Kidney epithelial cell (primary cell): ENCODE measurements at places on chromosomes 7 and 10.

DNA sequence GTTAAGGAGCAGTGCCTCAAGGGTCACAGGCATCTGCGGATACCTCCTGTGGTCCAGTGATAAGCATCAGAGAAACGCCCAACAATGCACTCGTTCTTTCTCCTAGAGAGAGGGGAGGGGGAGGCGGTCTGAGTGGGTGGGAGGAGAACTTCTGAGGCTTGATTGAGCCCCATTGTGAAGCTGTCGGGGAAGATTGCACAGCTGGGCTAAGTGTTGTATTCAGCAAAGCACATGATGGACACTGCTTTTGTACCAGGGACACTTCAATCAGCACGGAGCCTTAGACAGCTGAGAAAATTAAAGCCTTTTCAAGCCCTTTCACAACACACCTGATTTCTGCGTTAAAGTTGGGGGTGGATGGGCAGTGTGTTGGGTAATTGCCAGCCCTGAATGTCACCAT lies 230.3 kb upstream of the GHITM start:
- no peak for DNase-seq

- no peak for DNase-seq
Measured at GRCh38 chr7:35289376-35289775, 35.5 kb upstream of the TBX20 start.

DNA sequence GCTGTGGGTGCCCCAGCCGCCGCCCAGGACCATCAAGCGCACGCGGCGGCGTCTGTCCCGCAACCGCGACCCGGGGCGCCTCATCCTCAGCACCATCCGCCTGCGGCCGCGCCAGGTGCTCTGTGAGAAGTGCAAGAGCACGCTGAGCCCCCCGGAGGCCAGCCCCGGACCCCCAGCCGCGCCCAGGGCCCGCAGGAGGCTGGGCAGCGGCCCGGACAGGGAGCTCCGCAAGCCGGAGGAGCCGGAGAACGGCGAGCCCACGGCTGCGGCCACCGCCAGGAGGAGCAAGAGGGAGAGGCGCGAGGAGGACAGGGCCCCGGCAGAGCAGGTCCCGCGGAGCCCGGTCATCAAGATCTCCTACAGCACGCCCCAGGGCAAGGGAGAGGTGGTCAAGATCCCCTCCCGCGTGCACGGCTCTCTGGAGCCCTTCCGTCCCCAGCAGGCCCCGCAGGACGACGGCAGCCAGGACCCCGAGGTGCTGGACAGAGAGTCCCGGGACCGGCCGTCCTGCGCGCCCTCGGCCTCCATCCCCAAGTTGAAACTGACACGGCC lies 8.0 kb downstream of the PWWP2B start:
- no peak for DNase-seq

- DNase-seq = no peak
Measured at GRCh38 chr10:61899069-61899531, 2.4 kb upstream of the ARID5B start.

DNA sequence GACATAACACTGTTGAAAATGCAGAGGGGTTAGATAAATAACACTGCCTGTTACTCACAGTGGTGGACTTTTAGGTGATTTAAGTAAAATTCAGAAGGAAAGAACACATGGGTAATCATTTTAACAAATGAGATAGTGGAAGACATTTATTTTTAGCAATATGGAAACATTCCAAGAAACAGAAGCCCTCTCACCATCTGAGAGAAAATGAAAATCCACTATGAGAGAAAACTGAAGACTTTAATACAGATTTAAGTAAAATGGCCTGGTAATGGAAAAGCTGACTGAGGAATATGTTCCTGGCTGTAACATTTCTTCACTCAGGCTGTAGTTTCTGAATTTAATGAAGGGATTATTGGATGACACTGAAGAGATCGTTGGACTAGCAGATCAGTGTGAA lies 12.1 kb upstream of the ZNF786 start:
- DNase-seq = no peak

DNA sequence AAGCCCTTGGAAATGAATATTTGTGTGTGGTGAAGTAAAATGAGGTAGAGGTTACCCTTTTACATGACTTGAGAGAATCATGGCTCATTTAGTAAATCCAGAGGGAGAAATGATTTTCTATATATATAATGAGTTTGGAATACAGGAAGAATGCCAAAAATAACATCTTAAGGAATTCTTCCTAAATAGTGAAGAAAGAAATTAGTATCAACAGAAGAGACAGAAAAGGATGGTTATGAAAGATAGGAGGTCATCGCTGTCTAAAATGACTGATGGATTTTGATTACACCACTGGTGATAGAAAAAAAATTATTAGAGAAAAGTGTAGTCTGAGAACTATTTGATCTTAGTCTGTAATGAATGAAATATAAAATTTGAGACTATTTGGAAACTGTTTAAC lies 283.0 kb downstream of the ADK start:
- no peak for DNase-seq
